Stimulated activated naive CD8-positive, alpha-beta T cell treated with anti-CD3 and anti-CD28 coated beads, Interleukin-15, Interleukin-2, amounts not matched to agents 100 U/mL and 50 U/mL, for 24 hours (primary cell): ENCODE measurements at places on chromosomes 11 and 22.

DNA sequence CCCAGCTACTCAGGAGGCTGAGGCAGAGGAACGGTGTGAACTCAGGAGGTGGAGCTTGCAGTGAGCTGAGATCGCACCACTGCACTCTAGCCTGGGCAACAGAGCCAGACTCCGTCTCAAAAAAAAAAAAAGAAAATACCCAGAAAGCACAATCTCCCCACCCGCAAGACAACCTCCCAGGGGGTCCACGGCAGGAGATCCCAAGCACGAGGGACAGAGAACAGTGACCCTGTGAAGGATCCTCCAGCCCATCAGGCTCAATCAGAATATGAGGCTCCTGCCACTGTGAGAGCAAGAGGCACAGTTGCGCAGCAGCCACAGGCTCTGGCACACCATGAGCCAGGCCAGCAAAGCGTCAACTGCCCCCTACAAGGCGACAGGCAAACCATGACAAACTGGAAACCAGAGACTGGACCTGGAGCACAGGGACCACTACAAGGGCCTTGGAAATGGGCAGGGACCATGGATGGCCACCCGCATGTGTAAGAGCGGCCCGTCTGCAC is 164.8 kb upstream of the GRK3 start:
- no peak for DNase-seq

DNA sequence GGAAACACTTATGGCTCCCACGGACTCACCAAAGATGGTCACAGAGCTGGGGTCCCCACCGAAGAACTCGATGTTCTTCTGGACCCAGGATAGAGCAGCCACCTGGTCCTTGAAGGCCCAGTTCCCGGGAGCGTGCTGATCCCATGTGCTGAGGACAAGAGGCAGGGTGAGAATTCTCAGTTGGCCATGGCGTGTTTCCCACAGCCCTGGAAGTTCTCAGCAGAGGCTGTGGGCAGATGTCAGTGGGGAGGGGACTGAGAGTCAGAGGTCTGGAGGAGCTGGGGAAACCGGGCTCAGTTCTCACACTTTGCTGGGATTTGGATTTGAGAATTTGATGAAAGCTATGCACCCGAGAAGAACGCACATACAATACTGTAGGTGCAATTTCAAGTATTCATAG is 193.3 kb downstream of the BCR start:
- no peak for DNase-seq

DNA sequence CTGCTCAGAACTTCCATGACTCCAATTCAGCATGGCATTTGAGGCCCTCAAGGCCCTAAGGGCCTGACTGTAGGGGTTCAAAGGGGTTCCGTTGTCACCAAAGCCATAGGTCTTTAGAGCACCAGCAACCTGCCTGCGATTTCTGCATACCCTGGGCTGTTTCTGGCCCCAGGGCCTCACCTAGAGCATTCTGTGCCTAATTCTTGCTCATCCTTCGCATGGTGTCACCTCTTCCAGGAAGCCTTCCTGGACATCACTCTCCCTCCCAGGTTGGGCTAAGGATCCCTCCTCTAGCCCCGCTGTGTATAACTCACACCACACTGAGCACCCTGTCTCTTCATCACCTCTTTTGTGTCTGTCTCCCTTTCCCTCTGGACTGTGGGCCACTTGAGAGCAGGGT is 194.3 kb downstream of the CEP164 start:
- DNase-seq: no peak

DNA sequence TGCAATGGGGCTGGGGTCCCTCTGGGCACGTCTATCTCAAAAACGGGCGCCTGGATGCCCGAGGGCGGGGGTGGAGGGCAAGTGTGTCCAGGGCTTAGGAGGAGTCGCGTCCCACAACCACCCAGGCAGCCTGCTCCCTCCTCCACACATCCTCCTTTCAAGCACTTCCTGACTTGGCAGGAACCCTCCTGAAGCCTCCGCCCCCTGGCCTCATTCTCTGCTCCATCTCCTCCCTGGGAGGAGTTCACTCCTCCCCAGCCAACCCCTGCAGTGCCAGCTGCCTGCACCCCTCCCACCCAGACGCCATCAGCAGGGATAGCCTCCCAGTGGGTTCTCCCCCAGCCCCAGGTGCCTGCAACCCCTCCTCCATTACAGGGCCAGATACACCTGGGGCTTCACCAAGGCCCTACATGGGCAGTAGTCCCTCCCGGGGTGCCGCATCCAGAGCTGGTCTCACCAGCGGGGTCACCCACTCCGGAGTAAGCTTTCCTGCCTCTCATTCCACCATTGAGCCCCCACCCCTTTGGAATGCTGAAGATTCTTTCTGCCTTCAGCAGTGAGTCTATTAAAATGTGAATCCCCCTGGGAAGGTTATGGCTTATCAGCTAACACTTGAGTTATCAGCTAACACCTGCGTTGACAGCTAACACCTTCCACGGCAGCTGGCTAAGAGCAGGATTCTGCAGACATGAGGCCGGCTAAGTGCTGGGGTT is 24.4 kb downstream of the RTN4R start:
- peak; percentile 66 for DNase-seq

DNA sequence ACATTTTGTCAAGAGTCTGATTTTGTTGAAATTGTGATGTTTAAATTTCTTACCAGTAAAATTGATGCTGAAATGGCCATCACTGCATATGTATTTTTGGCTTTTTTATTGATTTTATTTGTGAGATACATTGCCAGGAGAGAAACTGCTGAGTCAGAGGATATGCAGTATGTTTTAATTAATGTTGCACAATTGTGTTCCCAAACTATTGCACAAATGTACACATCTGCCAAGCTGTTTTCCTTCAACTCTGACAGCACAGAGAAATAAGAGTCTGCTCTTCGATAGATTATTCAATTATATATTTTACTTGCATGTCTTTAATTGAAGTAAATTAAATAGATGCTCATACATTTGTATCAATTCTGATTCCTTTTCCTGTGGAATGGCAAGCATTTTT is 640.2 kb upstream of the LUZP2 start:
- no peak for DNase-seq

DNA sequence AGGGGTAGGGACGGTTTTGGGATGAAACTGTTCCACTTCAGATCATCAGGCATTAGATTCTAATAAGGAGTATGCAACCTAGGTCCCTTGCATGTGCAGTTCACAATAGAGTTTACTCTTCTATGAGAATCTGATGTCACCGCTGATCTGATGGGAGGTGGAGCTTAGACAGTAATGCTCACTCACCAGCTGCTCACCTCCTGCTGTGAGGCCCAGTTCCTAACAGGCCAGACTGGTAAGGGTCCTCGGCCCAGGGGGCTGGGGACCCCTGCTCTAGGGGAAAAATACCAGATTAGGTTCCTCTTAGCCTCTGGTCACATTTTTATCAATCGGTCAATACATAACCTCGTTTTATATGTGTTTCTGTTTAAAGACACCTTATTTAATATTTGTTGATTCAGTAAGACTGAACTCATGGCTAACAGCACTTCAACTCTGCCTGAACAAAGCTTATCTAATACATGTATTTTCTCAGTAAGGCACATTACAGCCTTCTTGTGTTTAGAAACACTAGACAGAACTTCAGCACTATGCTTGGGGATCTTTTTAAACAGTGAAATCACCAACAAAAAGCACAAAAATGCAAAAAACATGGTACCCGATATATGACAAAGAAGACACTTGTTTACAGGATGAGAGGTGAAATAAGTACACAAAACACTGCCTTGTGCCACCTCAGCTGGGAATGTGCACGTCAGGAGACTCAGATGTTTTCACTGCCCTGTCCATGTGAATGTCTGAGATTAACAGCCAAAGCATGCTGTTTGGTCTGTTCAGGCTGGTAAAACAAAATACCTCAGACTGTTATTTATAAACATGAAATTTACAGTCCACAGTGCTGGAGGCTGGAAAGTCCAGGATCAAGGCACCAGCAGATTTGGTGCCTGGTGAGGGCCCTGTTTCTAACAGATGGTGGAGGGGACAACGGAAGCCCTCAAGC is 107.5 kb downstream of the USP35 start:
- DNase-seq: no peak

DNA sequence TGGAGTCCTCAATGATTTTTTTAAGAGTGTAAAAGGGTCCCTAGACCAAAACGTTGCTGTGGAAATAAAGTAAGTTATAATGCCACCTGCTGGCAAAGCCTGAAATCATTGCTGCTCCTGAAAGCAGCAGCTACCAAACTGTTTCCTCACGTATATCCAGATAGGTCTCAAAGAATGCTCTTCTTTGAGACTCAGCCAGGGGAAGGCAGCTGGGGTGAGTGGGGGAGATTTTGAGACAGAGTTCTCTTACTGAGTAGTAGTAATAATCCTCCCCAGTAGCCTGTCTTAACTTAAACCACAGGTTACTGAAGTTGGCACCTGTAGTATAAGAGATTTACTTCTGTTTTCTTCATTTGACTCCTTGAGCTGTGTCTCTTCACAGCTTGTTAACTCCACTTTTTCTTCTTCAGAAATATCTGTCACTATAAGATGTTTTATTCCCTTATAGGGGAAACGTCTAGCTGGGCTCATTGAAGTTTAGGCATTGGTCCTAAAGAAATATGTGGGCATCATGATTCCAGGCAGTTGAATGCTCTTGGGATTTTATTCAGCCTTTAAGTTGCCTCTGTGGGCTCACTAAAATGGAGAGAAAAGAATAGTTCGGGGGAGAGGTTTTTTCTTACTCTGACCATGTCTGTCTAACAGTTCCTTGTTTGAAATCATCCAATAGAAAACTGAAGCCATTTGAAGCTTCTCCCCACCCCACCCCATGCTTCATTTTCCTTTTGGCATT is 77.9 kb downstream of the BTBD10 start:
- DNase-seq: peak; percentile 26

- DNase-seq: no peak
Observed at GRCh38 chr22:38097557-38098409, 12.7 kb downstream of the BAIAP2L2 start.

DNA sequence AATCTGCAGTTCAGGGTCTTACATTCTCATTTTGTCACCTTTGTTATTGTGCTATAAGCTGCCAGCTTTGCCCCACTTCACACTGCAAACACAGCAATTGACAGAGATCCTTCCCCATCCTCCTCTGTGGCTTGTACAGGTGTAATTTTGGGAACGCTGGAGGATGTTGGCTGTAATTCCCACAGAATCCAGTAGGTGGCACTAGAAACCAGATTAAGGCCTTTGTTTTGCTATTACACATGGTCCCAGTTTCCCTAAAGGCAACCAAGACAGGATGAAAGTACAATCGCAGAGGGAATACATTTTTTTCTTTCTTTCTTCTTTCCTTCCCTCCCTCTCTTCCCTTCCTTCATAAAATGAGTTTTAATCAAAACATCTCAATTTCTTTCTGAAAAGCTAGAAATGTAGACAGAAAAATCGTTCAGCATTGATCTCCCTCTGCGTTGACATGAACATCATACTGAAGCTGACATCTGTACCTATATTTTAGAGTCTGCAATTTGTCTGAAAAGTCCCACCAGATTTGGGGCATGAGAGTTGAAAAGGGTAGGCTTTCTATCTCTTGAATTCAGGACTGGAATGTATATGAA is 21.3 kb upstream of the NELL1 start:
- DNase-seq: peak; percentile 42

GRCh38 chr11:69009441-69010211 is 3.4 kb downstream of the MRGPRF start:
- DNase-seq: no peak

- DNase-seq: peak; percentile 17
Observed at GRCh38 chr11:43447151-43447550, 88.4 kb downstream of the TTC17 start.

DNA sequence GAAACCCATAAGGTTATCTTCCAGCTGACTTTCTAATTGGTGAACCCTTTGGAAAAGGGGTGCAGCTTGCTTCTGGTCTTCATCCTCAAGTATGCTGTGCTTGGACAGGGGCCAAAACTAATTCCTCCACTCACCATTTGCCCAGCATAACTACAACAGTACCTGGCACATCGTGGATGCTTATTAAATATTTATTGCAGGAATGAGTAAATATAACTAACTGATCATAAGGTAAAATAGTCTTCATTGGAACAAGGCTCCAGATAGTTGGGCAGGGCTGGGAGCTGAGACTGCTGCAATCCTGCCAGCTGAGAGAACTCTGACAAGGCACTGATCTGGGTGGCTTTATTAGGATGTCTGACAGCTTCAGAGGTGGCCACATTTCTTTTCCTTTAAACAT is 2.4 kb upstream of the SIDT2 start:
- DNase-seq: no peak

- DNase-seq: peak; percentile 66
Observed at GRCh38 chr11:47186076-47186699, at the start of gene PACSIN3. PACSIN3 (minus strand) TSS chr11:47186434; CDS start chr11:47182727, 3,707 bp downstream.

DNA sequence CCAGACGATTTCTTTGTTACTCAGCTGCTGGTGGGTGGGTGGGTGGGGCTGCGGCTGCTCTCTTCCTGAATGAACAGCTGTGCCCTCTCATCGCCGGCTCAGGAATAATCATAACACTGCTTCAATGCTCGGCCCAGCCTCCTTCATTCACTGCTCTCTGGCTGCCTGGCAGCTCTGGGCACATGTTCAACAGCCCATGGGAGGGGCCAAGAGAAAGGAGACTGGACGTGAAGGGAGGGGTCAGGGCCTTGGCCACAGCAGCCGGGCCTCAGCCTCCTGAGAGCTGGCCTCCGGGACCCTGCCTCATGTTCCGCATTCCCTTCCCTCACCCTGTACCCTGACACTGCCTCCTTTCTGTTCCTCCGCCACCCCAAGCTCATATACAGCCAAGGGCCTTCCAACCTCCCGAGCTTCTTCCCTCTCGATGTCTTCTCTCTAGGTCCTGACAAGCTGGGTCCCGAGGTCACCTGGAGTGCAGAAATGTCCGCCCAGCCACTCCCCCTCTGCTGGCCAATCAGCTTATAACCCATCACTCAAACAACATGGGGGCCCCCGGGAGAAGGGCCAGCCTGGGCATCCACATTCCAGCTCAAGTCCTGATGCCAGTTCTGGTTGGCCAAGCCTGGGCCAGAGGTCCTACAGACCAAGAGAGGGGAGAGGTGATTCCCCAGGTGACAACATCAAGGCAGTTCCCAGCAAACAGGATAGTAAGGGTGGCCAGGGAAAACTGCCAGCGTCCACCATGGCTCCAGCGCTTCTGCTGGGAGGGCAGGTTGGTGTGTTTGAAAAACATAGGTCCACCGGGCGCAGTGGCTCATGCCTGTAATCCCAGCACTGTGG is 3.2 kb upstream of the CSDC2 start:
- DNase-seq: peak; percentile 12

DNA sequence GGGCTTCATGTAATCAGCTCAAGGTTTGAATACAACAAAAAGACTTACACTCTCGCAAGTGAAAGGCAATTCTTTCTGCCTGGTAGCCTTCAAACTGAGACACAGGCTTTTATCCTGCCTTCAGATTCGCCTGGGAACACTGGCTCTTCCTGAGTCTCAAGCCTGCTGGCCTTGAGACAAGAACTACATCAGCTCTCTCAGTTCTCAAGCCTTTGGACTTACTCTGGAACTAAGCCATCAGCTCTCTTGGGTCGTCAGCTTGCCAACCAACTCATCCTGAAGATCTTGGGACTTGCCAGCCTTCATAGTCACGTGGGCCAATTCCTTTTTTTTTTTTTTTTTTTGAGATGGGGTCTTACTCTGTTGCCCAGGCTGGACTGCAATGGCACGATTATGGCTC is 35.7 kb upstream of the LRRC10B start:
- DNase-seq: no peak

- DNase-seq: no peak
Observed at GRCh38 chr22:32005453-32005852, 37.6 kb upstream of the SLC5A1 start.

- DNase-seq: no peak
Observed at GRCh38 chr11:96614846-96615245, 225.0 kb downstream of the JRKL start.
